ENCODE measurements at places on chromosomes 7 and 10. TPM values are rescaled to one million over a fixed set of nuclear protein-coding genes. Genes with fewer than 3 reads are reported as not detected.

DNA sequence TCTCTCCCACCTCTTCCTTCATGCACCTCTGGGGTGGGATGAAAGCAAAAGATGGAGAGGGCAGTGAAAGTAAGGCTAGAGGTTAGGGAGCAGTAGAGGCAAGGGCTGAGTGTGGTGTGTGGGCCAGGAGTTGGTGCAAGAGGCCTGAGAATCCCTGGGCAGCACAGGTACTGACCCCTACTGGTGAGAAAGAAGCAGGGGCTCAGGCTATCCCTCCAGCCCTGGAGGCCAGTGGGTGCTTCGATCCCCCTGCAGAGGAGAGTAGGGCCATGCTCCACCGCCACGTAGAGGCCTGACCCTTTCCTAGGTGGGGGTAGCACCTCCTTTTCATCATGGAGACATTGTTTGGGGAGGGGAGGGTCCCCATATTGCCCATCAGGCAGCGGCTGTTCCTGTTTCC, 9.8 kb downstream of the CDHR1 start:
- no peak for DNase-seq

- DNase-seq: no peak
Measured at GRCh38 chr10:33103863-33104379, 145.9 kb upstream of the ITGB1 start.

DNA sequence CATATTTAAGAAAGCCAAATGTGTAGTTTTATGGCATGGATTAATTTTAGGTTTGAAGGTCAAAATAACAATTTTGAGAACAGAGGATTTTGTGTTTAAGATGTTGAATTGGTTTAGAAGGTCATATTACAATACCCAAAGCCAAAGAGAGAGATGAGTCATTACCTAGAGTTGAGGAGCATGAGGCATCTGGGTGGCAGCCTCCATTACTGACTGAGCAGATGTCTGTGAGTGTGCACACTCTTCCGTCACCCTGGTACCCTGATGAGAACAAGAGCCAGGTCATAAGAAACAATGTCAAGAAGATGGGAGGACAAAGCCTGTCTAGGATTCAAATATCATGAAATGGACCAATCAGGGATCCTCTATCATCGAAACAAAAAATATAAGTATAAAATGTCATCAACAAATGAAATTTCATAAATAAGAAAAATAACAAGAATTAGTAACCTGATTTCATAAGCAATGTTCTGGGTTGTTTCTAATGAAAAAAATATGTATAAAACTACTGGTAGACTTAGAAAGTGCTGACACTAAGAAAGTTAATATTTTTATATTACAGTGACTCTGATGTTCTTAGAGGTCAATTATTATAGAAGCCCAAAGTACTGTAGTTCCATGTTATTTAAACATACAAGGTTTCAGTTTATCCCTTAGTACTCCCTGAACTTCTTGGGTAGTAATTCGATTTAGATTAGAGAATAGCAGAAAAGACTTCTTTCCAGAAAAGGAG, 20.0 kb downstream of the CUBN start:
- DNase-seq: no peak

DNA sequence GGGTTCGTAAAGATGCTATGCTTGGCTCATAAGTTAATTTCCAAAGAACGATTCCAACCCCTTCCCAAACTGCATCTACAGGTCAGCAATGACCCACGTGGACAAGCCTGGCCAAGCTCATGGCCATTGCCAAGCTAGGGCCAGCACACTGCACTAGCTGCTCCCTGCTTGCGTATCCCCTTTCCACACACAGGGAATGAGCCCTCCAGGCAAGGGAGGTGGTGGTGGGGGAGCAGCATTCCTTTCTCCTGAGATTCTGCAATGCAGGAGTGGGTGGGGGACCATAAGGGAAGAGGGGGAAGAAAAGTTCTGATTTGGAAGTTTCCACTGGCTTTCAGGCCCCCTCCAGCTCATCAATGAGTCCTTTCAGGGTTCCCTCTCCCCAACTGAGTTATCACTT, 56.0 kb downstream of the SH3PXD2A start:
- no peak for DNase-seq

Gene TAS2R16
- not detected for total RNA-seq

Gene JCAD
- 3.8 TPM for total RNA-seq

Gene GARIN1A
- 0.71 TPM for total RNA-seq
